ENCODE measurements at places on chromosomes 7 and 10.

- no peak for DNase-seq
These were observed 142.4 kb downstream of the DIP2C start for GRCh38 chr10:546971-547590.

- DNase-seq = no peak
These were observed 59.6 kb downstream of the VOPP1 start for GRCh38 chr7:55512635-55513191.

- no peak for DNase-seq
These were observed 43.6 kb downstream of the CNNM1 start for GRCh38 chr10:99372546-99373271.

- no peak for DNase-seq
These were observed 347 bp downstream of the LBX1 start for GRCh38 chr10:101228966-101229265.

DNA sequence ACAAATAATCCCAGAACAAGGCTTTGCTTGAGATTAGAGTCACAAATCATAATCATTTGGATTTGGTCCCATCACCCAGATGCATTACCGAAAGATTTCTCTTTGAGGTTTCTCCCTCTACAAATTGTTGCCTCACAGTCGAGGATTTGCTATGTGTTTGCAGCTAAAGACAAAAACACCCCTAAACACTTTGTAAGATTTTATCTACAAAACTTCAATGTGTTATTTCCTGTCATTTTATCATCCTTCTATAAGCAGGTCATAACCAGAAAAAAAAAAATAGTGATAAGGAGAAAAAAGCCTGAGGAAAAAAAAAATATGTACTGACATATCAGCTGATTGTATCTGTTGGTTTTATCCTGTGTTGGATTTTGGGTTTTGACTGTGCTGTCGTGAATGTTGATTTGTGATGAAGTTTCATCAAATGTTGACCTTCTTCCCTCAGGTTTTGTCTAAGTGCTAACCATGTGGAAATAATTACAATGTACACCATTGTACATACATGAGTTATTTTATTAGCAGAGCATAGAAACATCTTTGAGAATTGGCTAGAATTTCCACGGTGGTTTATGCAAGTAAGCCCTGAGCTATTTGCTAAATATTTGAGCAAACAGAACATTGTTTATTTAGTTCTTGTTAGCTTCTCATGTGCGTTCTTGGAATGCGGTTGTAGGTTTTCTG, 274.4 kb downstream of the NEBL start:
- DNase-seq = no peak

DNA sequence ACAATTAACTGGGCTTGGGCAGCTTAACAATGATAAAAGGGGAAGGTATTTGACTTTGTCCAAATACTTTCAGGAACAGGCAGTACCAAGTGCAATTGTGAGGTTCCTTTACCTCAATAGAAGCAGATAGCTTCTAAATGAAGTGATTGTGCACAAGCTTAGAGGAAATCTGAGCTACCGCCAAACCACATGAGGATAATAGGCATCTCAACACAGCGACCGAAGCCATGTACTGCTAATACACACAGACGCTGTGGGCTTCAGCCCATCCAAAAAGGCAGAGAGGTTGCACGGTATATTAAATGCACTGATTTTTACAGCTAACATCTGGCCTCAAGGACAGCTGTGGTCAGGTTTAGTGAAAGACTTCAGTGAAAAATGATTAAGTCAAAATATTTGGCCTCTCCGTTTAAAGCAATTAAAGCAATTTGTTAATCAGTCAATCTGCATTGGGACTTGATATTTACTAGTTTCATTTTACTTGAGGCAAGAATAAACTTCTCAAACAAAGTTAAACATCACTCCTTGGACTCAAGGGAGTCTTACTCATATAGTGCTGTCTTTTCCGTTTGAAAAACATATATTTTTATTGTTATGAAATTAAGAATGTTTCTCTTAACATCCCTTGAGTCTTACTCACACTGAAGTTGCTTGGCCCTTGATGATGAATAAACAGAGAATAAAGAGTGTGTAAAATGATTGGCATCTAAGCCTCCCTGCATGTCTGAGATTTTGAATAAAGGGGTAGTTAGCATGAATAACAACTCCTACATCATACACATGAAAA, 306.3 kb downstream of the C7orf25 start:
- DNase-seq = no peak

GRCh38 chr7:5591278-5591874, 167.7 kb upstream of the TNRC18 start:
- no peak for DNase-seq

GRCh38 chr10:121696854-121697253, 98.6 kb upstream of the FGFR2 start:
- no peak for DNase-seq

DNA sequence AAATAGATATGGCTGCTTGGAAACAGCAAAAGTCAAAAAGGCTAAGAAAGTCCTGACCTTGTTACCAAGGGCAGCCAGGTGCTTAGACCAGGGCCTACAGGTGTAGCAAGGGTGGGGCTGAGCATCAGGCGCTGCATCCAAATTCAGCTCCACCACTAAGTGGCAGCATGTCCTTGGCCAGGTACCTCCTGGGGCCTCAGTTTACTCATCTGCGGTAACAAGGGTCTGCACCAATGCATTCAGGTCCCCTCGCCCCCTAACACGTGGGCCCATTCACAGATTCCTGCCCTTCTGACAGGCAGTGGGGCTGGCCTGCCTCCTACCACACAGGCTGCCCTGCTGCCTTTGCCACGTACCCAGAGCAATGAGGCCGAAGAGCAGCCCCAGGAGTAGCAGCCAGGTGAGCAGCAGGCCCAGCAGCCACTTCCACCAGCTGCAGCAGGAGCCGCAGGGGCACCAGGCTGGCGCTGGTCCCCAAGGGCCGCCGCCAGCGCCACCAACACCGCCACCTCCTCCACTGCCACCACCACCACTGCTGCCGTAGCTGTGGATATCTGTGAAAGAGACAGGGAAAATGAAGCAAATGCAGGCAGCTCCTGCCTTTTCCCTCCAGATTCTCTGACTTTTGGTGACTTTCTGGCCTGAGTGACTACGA, 28.9 kb downstream of the COL17A1 start:
- DNase-seq = no peak

DNA sequence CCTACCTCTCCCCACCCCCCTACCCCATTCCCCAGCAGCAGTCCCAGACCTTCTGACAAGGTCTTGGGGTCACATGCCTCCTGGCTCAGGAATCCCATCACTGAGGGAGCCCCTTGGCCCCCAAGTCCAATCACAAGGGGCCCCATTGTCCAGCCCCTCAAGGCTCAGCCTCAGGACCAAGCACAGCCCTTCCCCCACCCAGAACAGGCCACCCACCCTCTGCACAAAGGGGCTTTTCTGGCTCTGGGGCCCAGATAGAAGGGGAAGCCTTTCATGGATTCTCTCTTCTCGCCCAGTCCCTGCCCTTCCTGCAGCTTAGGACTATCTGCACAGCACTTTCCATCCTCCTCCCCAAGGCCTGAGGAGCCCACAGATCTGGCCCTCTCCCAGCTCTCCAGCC, 4.8 kb downstream of the FBXL15 start:
- DNase-seq = no peak

DNA sequence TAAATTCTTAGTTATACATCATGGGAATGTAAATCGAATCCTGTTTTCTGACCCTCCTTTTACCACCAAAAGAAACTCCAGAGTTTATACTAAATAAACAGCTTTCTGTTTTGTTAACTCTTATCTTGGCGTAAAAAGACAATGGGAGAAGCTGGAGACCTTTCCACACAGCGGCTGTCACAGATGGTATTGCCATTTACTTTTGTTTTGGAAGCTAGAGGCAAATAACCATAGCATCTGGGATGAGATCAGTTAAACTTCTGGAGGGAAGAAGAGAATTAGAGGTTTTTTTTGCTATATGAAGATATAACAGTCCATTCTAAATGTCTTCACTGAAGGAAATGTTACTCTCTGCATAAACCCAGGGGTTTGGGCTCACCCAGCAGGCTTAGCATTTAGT, 258.9 kb downstream of the REEP3 start:
- no peak for DNase-seq

DNA sequence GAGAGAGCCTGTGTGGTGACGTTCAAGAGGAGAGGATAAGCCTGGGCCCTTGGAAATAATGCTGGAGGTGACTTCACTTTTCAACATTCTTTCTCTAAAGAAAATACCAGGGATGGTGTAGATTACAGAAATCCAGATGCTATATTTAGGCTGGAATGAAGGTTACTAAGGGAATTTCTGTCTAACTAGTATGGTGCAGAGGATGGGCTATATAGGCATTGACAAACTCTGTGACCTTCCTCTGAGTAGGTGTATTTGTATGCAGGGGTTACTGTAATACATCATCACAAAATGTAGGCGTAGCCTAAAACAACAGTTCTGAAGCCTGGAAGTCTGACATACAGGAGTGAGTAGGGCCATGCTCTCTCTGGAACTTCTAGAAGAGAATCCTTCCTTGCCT, 155.3 kb upstream of the INHBA start:
- DNase-seq = no peak

DNA sequence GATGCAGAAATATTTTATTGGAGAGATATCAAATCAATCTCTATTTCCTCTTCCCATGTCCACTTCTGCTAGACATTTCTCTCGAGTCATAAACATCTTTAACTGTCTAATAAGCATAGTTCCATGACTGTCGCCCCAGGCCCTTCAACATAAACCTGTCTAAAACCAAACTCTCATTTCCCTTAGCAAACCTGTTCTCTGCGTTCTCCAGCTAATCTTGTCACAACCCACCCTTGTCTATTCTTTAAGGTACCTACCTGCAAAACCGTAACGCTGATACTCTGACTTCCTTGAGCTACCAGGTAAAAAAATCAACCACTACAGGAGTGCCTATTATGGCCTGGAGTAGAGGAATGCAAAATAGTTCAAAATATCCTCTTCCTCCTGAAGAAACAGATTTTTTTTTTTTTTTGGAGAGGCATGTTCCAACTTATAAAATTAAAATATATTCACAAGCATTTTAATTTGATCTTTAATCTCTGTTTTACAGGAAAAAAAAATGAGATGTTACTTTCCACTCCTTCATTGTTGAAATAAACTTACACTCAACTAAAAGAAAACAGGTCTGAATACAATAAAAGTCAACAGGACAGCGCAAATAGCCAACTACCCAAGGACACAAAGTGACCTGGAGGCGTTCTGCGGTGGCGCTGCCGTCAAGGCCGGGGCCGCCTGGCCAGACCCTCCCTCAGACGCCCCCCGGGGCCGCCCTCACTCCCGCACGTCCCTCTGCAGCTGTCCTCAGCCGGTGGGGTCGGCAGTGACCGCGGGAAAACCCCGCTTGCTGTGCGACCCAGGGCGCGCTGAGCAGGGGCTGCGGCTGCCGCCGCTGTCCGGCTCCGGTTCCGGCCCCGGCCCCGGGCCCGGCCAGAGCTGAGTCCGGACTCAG, 765 bp downstream of the SLC25A40 start:
- DNase-seq = no peak

GRCh38 chr10:83954193-83954799, 185.0 kb upstream of the GHITM start:
- DNase-seq = no peak

DNA sequence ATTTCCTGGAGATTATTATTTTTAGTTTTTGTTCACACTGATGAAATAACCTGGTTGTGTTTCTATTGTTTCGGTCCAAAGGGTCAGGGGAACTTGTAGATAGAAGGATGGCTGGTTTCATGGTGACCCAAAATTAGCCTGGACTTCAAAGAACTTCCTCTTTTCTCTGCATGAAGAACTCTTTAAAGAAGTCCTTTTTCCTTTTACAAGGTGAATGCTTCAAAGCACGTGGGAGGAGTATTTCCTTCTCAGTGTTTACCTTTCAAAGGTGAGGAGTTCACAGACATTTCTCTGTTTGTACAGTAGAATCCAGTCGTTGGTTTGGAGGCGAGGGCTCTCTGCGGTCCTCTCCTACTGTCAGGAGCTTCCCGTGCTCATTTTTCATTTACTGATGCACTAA, 561.7 kb downstream of the GATA3 start:
- DNase-seq = no peak

DNA sequence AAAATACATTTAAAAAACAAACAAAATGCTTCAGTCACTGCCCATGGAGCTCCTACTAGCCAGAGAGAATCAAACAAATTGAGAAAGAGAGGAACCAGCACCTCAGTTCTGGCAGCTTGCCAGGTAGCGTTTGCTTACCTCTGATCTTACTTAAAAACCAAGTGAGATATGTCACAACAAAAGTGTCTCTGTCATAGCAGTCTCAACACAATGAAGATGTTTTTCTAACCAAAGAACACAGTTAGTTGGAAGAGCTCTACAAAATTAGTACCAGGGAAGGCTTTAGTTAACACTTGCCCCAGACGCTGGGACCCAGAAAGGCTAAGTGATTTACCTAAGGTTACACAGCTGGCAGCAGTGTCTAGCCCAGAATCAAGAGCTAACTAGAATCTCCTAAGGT, 3.4 kb downstream of the DOCK4 start:
- no peak for DNase-seq

- no peak for DNase-seq
These were observed 198.7 kb downstream of the SKIDA1 start for GRCh38 chr10:21326594-21327288.

GRCh38 chr7:29091715-29092114, 54.6 kb downstream of the CPVL start:
- DNase-seq = no peak

- no peak for DNase-seq
These were observed 12.5 kb downstream of the CYP3A43 start for GRCh38 chr7:99840136-99840869.

DNA sequence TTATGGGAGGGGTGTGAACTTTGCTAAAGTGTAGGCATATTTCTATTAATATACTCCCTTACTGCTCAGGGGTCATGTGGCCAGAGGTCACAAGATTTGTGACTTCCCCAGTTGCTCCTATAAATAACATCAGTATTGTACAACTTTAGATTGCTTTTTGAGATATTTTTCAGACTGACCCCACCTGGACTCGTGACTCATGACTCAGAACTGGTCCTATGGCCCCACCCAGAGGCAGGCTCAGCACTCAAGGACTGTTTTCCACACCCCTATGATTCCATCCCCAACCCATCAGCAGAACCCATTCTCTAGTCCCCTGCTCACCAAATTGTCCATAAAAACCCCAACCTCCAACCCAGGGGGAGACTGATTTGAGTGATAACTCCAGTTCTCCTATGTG, 2.7 kb upstream of the CUL2 start:
- DNase-seq = no peak

DNA sequence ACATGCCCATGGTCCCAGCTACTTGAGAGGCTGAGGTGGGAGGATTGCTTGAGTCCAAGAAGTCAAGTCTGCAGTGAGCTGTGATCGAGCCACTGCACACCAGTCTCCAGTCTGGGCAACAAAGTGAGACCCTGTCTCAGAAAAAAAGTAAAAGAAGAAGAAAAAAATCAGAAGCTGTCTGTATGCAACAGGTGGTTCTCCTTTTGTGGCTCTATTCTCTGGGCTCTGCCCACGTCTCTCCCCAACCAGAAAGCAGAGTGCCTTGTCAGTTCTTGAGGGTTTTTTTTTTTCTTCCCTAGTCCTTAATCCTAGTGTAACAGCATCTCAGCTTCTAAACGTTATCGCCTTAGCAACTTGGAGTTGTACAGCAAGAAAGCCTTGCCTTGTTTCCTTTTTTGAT, 89.5 kb downstream of the PRKCQ start:
- no peak for DNase-seq

GRCh38 chr10:33461295-33461640, 126.8 kb upstream of the NRP1 start:
- DNase-seq = no peak

Data from stimulated activated CD8-positive, alpha-beta memory T cell treated with anti-CD3 and anti-CD28 coated beads, Interleukin-4, amount 100 ng/mL, for 1 hour (primary cell).